Activated CD4-positive, alpha-beta T cell treated with anti-CD3 and anti-CD28 coated beads, Interleukin-2, amount 10 ng/mL, durations not matched to agents 7 days and 5 days (primary cell): ENCODE measurements at places on chromosomes 6 and 20.
A peak's percentile ranks its signal among the peaks of the same experiment; 100 is the strongest.

DNA sequence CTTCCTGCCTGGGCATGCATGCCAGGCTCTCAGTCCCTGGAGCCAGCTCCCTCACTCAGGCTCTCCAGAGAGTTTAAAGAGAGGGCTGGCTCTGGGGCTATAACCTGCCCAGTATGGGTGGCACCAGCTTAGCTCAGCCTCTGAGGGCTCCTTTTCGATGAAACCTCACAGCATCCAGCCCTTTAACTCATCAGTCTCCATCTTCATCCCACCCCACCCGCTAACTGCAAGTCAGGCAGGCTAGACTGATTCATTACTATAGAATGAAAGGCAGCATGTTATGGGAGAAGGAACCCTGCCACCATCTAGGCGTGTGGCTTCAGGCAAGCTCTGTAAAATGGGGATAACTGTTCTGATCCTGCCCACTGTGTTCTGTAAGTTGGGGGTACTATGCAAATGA is 53.5 kb downstream of the RAB44 start:
- no peak for DNase-seq

DNA sequence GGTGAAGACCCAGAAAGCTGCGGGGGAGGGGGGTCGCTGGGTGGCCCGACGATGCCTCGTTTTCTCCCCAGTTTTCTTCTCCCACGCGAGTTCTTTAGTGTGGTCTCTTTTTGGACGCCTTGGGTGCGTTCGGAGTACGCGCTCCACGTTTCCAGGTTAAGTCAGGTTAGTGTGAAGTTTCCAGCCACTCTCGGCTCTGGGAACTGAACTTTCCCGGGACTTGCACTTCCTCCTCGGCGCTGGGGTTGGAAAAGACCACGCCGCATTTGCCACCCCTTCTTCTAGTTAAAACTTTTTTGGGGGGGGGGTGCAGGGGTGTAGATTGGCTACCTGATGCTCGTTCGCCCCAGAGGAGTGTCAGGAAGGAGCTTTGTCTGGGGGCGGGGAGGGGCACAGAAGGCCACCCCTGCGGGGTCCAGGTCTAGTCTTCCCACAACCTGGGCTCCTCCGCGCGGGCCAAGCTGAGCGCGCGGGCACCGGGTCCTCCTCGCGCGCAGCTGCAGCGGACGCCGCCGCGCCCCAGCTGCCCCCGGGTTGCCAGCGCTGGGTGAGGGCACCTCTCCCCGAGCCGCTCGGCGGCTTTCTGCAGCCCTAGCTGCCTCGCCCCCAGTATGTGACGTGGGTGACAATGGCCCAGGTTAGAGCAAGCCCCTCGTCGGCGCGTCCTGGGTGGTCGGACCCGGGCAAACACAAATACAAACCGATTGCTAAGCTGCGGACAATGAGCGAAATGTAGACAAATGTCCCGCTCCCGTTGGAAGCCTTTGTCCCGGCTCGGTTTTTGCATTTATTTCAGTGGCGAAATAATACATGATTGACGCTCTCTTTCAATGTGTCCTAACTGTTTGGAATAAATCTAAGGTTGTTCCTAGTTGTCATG is 1.7 kb upstream of the NKX2-2 start:
- DNase-seq, result no peak

DNA sequence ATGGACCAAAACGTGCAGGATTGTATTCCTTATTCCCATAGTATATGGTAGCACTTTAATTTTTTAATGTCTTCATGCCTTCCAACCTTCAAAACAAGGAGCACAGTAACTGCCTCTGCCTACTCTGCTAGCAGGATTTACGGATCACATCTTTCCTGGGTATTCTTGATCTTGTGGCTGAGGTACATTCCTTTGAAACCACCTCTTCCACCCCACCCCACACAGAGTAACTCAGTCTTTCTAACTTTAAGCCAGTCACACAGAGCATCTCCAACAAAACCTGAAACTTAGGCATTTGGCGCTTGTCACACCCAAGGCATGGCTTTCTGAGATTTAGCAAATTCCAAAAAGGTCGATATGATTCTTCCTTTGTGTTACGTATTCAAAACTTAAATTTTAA is 2.3 kb upstream of the ID4 start:
- no peak for DNase-seq

GRCh38 chr6:144365271-144365670 is 80.1 kb downstream of the UTRN start:
- no peak for DNase-seq

GRCh38 chr20:64176551-64176950 is 12.3 kb downstream of the MYT1 start:
- DNase-seq, result no peak

DNA sequence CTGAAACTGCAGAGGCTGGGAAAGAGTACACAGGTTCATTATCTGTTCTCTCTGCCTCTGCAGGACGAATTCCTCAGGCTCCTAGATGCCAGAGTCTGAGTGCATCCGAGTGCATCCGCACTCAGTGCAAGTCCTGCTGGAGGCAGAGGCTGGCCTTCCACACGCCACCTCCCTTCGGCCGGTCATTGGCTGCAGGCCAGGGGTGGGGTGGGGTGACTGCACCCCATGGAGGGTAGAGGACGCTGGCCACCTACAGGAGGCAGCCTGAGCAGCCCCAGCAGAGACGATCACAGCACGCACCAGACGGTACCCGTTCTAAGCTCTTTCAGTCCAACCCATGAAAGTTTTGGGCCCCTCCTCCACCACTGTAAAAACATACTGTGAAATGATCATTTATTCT is 11.7 kb downstream of the SFT2D1 start:
- no peak for DNase-seq

DNA sequence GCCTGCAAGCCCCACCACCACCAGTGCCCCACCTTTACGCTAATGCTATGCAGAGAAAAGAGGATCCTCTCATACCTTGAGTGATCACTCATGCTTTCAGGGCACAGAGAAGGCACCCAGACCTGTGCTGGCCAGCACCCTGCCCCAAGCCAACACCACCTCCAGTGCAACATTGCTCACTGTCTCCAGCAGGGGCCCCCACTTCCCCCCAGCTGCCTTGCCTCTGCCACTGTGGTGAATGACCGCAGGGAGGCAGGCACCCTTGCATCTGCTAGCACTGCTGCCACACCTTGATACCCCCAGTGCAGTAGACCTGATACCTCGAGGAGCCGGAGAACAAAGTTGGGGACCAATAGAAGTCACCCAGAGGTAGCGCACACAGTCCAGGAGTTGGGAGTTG is 139.2 kb upstream of the PLN start:
- no peak for DNase-seq

- peak; percentile 81 for DNase-seq
Observed at GRCh38 chr6:89610149-89610642, 28.4 kb downstream of the LYRM2 start.

DNA sequence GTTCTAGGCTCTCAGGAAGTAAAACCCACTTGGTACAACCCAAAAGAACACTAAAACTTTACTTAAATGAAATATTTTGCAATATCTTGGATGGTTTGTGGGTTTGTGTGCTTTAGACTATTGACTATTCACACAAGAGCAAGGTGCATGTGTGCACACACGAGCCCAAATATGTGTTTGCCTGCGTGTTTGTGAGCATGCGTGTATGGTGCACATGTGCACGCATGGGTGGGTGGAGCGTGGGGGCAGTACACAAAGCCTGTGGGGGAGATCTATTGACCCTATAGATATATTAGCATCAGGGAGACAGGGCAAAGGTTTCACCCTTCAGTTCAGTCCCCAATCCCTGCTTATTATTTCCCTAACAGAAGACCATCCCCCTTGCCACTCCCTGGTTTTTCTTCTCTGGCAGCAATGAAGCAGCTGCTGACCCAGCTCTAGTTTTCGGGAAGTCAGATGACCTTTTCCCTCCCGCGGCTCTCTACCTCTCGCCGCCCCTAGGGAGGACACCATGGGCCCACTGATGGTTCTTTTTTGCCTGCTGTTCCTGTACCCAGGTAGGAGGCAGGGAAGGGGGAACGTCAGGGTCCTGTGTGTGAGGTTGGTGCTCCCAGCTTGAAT is at the start of gene C2:
TSS of gene C2 (plus strand) at position 476 of the 621 bp plus-strand sequence. CDS start at position 512, 36 bp downstream.
- no peak for DNase-seq

DNA sequence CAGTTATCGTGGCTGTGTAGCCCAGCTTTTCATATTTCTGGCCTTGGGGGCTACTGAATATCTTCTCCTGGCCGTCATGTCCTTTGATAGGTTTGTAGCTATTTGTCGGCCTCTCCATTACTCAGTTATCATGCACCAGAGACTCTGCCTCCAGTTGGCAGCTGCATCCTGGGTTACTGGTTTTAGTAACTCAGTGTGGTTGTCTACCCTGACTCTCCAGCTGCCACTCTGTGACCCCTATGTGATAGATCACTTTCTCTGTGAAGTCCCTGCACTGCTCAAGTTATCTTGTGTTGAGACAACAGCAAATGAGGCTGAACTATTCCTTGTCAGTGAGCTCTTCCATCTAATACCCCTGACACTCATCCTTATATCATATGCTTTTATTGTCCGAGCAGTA is 475 bp downstream of the OR2B6 start:
- no peak for DNase-seq

DNA sequence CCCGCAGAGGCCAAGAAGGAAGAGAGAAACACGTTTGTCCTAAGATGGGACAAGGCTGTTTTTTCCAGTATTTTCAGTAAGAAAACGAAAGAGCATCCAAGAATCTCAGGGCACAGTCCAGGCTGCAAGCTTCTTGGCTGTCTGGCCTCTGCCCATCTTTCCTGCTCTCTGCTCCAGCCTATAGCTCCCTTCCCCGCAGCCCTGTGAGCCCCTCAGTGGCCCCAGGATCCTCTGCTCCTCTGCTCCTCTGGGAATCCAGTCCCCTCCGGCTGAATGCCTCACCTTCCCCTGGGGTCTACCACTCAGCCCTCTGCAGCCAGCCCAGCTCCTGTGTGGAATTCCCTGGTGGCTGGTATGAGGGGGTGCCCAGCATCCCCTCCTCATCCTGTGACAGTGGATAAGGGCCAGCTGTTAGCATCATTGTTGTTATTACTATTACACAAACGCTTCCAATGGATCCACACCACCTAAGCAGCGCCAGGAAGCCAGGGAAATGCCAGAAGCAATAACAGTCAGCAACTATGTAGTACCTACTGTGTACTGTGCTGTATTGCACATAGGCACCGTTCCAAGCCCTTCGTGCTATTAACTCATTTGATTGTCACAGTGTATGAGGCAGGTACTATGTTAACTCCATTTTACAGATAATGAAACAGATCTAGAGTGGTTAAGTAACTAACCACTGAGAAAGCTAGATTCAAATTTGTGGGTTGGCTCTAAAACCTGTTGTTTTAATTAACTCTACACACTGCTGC is 60.3 kb upstream of the PTPN1 start:
- DNase-seq, result no peak

- DNase-seq, result no peak
Observed at GRCh38 chr6:52595000-52595795, 18.3 kb upstream of the TRAM2 start.

DNA sequence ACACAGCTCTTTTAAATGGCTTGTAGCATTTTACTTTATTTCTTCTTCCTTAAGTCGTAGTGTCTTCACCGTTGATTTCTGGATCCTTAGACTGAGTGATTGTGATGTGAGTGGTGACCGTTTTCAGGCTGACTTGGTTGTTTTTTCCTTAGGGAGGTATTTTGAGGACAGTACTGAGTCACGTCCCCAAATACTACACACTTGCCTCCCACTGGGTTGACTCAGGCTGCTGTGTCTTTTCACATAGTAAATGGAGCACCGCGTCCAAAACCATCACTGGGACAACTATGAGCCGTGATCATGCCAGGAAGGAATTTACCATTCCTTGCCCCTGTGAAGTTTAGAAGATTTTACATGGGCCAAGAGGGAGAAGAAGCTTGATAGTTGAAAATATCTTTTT is 174.1 kb downstream of the FARS2 start:
- DNase-seq, result no peak

- no peak for DNase-seq
Observed at GRCh38 chr6:106143665-106144064, 57.5 kb downstream of the PRDM1 start.

- DNase-seq, result no peak
Observed at GRCh38 chr20:25985597-25985996, 288.9 kb upstream of the ZNF337 start.

GRCh38 chr6:163232015-163232523 is 182.4 kb upstream of the QKI start:
- DNase-seq, result no peak

- DNase-seq, result no peak
Observed at GRCh38 chr20:50558483-50558925, 48.3 kb downstream of the PTPN1 start.

DNA sequence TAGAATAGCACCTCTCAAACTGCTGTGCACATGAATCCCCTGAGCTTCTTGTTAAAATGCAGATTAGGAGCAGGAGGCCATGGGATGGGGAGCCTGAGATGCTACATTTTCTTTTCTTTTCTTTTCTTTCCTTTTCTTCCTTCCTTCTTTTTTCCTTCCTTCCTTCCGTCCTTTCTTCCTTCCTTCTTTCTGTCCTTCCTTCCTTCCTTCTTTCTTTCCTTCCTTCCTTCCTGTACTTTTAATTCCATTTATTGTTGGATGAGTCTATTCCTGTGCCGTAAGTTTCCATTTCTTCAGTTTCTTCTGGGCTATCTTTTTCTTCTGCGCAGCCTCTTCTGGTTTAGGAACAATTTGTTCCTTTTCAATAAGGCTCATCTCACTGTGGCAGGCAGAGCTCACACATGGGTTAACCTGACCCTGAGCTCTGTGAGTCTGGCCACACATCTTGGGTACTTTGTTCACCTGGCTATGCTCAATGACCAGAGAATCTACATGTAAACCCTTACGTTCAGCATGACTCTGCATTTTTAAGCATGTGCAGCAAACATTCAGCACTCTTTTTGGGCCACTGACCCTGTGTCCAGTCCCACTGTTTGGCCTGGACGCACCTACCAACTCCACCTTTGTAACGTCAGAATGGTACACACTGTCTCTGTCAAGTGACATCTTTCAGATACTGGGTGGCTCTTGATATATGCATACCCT is 114.7 kb upstream of the INSM1 start:
- DNase-seq, result no peak

GRCh38 chr20:39214828-39215227 is 252.7 kb downstream of the DHX35 start:
- no peak for DNase-seq

GRCh38 chr6:121800047-121800446 is 364.6 kb downstream of the GJA1 start:
- DNase-seq, result no peak

DNA sequence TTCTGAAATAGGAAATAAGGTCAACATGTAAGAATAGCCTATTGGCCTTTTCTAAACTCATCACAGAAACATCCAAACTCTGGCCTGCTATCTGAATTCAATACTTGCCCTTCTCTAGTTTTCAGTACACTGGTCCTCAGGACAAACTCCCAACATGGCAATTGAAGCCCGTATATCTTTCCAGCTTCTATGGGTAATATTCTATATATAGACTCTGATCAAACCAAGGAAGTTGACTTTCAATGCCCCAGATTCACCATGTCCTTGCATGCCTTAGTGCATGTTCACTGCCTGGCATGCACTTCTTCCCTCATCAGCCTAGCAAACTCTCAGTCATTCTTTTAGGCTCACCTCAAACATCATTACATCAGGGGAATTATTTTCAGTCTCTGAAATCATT is 73.2 kb downstream of the RSPO3 start:
- DNase-seq, result no peak

- DNase-seq, result no peak
Observed at GRCh38 chr20:58431134-58431533, 42.1 kb downstream of the VAPB start.

- peak; percentile 43 for DNase-seq
Observed at GRCh38 chr6:142900227-142900971, 44.6 kb downstream of the HIVEP2 start.

GRCh38 chr6:87636315-87636714 is 46.4 kb downstream of the ORC3 start:
- no peak for DNase-seq

- DNase-seq, result no peak
Observed at GRCh38 chr20:24838546-24839535, 110.2 kb upstream of the CST7 start.
